ENCODE measurements at places on chromosomes 7 and 10.

- no peak for DNase-seq
Measured at GRCh38 chr10:3782146-3782450, 2.9 kb downstream of the KLF6 start.

DNA sequence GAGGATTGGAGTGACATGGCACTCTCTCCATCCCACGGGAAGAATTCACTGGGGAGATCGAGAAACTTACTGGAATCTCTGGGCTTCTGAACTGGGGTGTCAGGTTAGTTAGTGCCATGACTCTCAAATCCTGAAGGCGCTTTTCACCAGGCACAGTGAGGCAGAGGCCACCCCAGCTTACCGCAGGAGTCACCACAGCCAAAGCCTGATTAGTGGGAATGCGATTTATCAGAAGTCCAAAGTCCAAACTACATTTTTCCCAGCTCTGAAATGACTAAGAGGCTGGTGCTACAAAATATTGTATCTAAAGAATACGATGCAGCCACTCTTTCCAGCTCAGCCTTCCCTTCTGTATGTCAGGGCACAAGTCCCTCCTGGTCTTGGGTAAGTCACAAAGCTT lies 334.8 kb upstream of the SHH start:
- no peak for DNase-seq

- no peak for DNase-seq
Measured at GRCh38 chr10:29731760-29732159, 97.0 kb upstream of the SVIL start.

DNA sequence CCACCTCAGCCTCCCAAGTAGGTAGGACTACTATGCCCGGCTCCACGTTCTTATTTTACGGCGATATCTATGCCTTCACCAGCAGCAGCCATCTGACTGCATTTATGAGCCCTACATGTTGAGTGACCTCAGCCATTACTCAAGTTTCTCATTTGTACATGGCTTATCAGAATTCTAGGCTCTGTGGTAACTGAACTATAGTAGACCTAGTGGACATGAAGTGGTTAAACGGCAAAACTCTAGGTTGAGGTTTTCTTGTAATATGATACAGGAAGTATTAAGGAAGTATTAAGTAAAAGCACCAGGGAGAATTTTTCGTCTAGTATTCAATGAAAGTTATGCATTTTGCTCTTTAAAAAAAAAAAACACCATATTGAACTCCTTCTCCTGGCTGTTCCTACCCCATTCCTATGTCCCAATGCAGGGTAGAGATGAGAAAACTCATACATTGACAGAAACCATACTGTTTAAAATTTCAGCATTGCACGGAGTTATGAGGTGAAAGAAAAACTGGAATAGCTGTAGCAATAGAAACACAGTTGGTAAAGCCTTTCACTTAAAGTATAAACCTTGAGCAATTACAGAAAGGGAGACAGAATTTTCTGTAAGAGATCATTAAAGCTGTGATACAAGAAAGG lies 39.8 kb upstream of the EPC1 start:
- no peak for DNase-seq

DNA sequence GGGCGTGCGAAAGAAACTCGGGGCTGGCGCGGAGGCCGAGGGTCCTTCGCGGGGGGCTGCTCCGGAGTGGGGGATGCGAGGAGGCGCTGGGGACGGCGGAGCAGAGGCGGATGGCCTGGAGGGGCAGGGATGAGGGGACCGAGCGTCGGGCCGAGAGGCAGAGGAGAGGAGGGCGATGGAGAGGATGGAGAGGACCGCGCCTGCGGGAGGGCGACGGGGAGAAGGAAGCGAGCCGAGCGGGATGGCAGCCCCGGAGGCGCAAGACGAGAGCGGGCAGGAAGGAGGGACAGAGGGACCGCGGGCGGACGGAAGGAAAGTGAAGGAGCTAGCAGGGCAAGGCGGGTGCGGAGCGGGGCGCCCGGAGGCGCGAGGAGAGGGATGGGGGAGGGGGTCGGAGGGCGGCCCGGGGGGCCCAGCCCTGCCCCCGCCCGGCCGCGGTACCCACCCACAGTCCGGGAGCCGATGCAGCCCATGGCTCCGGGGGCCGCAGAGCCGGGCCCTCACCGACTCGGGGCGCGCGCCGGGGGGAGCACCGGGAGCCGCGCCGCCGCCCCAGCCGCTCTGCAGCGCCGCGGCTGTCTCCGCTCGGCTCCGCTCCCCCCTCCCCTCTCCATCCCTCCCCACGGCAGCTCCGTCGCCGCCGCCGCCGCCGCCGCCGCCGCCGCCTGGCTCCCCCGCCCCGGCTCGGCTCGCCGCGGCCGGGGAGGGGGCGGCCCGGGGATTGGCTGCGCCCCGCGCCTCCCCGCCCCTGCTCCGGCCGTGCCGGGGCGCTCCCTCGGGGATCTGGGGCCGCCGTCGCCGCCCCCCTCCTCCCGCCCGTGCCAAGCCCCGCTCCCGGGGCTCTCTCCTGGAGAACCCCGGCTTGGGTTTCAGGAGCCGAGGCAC lies at the start of gene FAM131B:
FAM131B (minus strand) TSS at position 583 of the 885 bp plus-strand sequence; CDS start at position 473, 110 bp downstream.
- no peak for DNase-seq

GRCh38 chr10:132806561-132807003 lies 20.6 kb upstream of the NKX6-2 start:
- no peak for DNase-seq

GRCh38 chr10:78337016-78337415 lies 303.4 kb downstream of the RPS24 start:
- DNase-seq = no peak

GRCh38 chr10:108556186-108556585 lies 1367.1 kb downstream of the XPNPEP1 start:
- DNase-seq = no peak

GRCh38 chr10:58137813-58138212 lies 129.9 kb downstream of the IPMK start:
- DNase-seq = no peak

DNA sequence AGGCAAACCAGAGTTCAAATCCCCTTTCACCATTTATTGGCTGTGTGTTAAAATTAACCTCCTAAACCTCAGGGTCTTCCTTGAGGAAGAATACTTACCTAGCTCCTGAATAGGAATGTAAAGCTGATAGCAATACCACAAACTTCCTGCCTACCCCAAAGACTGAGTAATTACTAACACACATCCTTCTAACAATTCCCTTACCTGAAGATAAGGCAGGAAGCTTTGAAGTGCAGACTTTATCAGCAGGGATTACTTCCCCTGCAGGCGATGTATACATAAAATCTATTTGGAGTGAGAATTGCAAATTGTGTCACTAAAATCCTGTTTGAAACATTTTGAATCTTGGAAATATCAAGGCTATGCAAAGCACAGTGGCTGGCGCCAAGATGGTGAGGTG lies 21.2 kb downstream of the EVX1 start:
- no peak for DNase-seq

- no peak for DNase-seq
Measured at GRCh38 chr7:68770649-68771048, 827.6 kb upstream of the AUTS2 start.

- DNase-seq = no peak
Measured at GRCh38 chr7:20102982-20103381, 114.2 kb downstream of the MACC1 start.

DNA sequence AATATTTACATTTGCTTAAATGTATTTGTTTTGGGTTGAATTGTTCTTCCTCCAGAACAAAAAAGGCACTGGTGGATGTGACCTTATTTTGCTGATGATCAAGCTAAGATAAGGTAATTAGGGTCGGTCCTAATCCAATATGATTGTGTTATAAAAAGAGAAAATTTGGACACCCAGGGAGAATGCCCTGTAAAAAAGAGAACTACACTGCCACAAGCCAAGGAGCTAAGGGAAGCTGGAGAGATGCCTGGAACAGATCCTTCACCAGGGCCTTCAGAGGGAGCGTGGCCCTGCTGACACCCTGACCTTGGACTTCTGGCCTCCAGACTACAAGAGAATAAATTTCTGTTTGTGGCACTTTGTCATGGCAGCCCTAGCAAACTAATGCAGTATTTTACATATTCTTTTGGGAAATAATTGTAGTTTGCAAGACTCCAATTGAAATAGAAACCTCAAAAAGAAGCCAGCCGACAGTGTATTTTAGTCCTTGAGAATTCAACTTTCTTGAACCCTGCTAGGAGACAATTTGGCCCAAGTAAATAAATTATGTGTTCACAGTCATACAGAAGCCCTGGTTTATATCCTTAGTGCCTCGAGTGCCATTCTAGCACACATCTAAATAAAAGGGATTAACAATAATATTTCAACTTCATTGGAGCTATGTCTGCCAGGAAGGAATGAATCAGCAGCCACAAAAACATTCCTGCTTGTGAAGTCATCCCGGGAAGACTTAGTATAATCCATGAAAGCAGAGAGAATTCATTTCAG lies 164.6 kb downstream of the PKD1L1 start:
- no peak for DNase-seq

GRCh38 chr7:143958781-143959180 lies 4.1 kb downstream of the OR2F1 start:
- no peak for DNase-seq

All from GM18507 (cell line).